ENCODE measurements at places on chromosomes 16 and 17. TPM values are rescaled to one million over a fixed set of nuclear protein-coding genes. Genes with fewer than 3 reads are reported as not detected.

KRT17 gene
- 0.31 TPM for total RNA-seq

GRCh38 chr17:79799174-79799537 lies 2.3 kb upstream of the CBX8 start:
- DNase-seq = no peak

GRCh38 chr17:72344613-72345012 lies 223.8 kb downstream of the SOX9 start:
- DNase-seq = no peak

- no peak for DNase-seq
Observed at GRCh38 chr17:21373036-21373435, 3.1 kb upstream of the KCNJ12 start.

SSTR5 gene
- total RNA-seq = 0.16 TPM

DNA sequence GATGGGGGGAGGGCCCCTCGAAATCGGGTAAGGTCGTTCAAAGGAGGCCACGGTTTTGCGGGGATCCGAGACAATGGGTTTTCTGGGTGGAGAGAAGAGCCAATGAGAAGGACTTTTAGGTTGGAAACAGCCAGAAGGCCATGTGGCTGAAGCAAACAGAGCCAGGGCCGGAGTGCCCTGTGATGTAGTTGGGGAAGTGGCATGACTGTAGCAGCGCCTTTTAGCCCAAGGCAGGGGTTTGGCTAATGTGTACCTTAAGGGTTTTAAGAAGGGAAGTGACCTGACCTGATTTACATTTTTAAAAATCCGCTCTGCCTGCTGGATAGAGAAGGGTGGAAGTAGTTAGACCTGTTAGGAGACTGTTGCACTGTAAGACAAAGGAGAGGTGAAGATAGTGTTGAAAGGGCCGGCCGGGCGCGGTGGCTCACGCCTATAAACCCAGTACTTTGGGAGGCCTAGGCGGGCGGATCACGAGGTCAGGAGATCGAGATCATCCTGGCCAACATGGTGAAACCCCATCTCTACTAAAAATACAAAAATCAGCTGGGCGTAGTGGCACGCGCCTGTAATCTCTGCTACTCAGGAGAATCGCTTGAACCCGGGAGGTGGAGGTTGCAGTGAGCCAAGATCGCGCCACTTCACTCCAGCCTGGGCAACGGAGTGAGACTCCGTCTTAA lies 1.0 kb downstream of the LYRM1 start:
- peak; percentile 18 for DNase-seq

GRCh38 chr16:85579923-85580580 lies 33.1 kb upstream of the GSE1 start:
- no peak for DNase-seq

- no peak for DNase-seq
Observed at GRCh38 chr16:12618515-12618914, 185.2 kb downstream of the CPPED1 start.

BAIAP2 gene
- 26.2 TPM for total RNA-seq

ARHGDIG gene
- total RNA-seq = 35.9 TPM

ZNF205 gene
- 18.9 TPM for total RNA-seq

GNGT2 gene
- total RNA-seq = 0.31 TPM

DNA sequence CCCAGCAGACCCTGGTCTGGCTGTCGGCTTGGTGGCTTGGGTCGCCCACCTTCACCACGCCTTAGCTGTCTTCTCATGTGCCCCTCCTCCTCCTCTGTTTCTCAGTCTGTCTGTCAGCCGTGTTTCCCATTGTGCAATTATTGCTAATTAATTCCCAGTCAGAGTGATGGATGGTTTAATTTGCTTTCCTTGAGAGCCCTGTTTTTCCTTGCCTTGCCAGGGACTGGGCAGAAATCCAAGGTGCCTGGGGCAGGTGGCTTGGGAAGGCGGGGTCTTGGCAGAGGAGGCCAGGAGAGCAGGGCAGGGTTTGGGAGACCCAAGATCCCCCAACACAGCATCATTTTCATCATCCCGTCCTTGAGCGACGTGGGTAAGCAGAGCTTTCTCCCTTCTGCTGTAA lies 21.3 kb downstream of the NECAB2 start:
- DNase-seq = no peak

GRCh38 chr17:41822216-41823140 lies 9.7 kb downstream of the FKBP10 start:
- no peak for DNase-seq
